ENCODE measurements at places on chromosomes 11 and 22. TPM values are rescaled to one million over a fixed set of nuclear protein-coding genes. Genes with fewer than 3 reads are reported as not detected.

- no peak for DNase-seq
Observed at GRCh38 chr11:9633679-9634078, 30.2 kb upstream of the SWAP70 start.

DNA sequence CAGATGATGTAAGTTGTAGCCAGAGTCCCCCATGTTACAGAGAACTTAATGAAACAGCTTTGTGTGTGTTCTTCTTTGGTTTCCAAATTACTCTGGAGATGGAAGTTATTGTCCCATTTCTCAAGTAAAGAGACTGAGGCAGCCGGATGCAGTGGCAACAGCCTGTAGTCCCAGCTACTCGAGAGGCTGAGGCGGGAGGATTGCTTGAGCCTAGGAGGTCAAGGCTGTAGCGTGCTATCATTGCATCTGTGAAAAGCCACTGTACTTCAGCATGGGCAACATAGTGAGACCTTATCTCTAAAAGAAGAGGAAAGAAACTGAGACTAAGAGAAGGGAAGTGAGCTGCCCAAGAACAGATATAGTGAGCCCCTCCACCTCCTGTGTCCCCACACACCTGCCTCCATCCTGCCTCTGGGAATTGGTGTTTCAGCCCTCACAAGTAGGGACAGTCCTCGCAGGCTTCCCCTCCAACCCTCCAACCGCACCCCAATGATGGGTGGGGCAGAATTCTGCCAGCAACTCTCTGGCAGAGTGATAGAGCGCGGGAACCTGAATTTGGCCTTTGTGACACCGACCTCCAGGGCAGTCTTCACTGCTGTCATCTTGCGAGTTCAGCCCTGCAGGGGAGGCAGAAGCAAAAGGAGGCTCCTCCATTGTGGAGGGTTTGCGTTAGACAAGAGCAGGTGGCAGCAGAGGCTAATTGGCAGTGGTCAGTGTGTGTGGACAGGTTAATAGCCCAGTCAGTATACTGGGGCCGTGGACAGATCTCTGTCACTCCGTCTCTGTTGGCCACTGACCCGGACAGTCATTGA, 1.6 kb downstream of the PDXP start:
- no peak for DNase-seq

- DNase-seq: no peak
Observed at GRCh38 chr11:128336203-128336602, 251.2 kb downstream of the ETS1 start.

GRCh38 chr11:59778122-59778521, 22.9 kb downstream of the STX3 start:
- no peak for DNase-seq

- DNase-seq: no peak
Observed at GRCh38 chr22:20639343-20639742, 131.9 kb downstream of the MED15 start.

GRCh38 chr11:43359422-43359818, 700 bp downstream of the TTC17 start:
- DNase-seq: no peak

- DNase-seq: no peak
Observed at GRCh38 chr11:128291835-128292234, 295.5 kb downstream of the ETS1 start.

- no peak for DNase-seq
Observed at GRCh38 chr22:36134182-36134581, 26.4 kb downstream of the APOL3 start.

- DNase-seq: peak; percentile 48
Observed at GRCh38 chr22:48320683-48321451, 1506.8 kb downstream of the BRD1 start.

DNA sequence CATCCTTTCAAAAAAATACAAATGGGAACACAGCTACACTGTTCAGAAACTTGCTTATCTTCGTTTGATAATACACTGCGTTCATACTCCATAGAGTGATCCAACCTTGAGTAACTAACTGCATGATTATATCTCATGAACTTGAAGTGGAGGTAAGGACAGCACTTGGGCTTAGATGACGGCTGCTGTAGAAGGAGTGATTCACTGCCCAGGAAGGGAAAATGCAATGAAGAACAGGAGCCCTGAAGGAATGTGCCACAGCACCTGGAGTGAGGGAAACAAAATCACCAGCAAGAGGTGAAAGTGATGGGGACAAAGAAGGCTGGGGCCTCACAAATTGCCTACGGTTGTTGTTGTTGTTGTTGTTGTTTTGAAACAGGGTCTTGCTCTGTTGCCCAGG, 44.1 kb upstream of the SC5D start:
- no peak for DNase-seq

DNA sequence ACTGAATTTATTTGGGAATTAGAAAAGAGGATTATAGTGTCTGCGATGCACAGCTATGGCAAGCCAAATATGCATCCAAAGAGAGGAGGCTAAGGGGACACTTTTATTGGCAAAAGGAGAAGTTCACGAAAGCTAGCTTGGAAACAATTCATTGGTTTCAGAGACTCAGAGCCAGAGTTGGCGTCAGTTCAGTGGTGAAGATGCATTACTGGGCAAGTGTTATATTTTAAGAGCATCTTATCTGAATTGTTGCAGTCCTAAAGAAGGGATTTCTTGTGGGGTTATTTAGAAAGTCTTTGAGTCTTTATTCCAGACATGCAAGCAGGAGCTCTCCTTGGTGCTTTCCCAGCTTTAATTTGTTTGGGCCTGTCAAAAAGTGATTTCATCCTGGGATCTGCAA, 15.0 kb downstream of the CLDN5 start:
- no peak for DNase-seq

- DNase-seq: no peak
Observed at GRCh38 chr22:34975721-34976120, 90.2 kb upstream of the ISX start.

GRCh38 chr11:35063488-35063931, 75.5 kb upstream of the CD44 start:
- no peak for DNase-seq

DNA sequence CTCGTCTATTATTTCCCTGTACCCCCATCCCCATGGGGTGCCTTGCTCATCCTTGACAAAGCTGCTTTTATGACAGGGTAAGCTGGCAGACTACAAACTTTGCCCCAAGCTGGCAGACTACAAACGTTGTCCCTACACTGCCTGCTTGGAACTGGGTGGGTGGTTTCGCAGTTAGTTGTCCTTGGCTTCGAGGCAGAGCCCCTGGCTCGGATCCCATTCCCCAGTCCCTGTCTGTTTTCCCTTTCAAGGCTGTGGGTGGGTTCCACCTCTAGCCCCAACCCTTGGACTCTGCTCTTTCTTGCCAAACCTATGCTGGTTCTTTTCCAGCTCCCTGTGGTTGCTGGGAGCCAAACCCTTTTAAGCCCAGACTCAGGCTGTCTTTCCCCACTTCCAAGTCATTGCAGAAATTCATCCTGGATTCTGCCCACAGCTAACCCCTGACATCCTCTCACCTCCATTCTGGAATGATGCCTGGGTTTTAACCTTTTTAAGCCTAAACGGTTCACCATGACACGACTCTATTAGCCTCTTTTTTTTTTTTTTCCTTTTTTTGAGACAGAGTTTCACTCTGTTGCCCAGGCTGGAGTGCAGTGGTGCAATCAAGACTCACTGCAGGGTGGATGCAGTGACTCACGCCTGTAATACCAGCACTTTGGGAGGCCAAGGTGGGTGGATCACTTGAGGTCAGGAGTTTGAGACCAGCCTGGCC, 9.2 kb upstream of the RBM14 start:
- DNase-seq: no peak

GRCh38 chr11:123545726-123546270, 108.6 kb downstream of the SCN3B start:
- no peak for DNase-seq

DNA sequence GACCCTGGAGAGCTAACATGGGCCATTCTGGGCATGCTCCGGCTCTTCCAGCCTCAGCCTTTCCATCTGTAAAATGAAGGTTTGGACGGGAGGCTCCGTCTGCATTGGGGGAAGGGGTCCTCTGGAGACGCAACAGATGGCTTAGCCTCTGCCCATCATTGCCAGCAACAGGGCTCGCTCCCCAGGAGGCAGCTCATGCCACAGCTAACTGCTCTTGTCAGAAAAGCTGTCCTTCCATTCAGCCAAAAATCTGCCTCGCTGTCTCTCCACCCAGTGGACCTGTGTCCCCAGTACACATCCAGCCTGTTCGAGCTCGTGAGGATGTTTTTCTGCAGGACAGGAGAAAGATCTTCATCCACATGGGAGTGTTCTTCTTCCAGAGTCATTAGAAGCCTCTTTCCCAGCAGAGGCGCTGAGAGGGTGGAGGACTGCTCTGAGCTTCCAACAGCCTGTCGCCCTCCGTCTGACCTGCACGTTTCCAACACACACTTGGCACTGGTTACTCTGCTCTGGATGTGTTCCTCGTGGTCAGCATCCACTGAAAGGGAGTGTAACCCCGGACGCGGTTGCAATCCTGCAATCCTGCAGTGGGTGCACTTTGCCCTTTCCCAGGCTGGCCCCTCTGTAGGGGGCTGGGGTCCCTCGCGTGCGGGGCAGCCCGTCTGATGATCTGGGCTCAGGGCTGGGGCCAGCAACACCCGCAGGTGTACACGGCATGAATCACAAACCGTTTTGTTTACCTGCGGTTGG, 1340.9 kb downstream of the TBC1D22A start:
- DNase-seq: no peak

DNA sequence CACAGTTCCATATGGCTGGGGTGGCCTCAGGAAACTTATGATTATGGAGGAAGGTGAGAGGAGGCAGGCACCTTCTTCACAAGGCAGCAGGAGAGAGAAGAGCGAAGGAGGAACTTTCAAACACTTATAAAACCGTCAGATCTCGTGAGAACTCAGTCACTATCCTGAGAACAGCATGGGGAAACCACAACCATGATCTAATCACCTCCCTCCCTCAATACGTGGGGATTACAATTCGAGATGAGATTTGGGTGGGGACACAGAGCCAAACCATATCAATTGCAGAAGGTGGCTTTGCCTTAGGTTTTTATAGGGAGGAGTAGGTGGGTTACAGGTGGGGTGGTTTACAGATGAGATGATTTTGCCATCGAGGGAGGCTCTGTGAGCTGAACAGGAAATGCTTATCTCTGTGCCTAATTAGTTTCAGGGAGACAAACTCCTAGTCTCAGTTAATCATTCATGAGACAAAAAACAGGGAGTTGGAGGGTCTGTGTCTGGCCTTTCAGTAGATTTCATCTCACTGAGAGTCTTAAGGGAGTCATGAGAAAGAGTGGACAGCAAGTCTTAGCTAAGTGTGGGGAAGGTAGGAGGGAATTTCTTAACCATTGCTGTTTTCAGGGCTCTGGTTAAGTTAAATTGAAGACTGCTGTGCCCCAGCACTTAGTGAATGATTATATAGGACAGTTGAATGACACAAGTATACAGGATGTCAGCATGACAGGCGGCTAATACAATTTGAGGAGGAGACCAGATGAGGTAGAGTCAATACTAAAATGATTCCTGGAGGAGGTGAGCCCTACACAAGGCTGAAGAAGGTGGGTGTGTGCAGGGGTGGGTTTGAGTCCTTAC, 47.7 kb downstream of the CWC15 start:
- no peak for DNase-seq

GRCh38 chr11:11261629-11262028, 91.4 kb downstream of the CSNK2A3 start:
- DNase-seq: no peak

- no peak for DNase-seq
Observed at GRCh38 chr22:20401376-20402014, 7.5 kb downstream of the ZNF74 start.

GRCh38 chr11:122100756-122101080, 15.3 kb downstream of the BLID start:
- DNase-seq: no peak

- DNase-seq: no peak
Observed at GRCh38 chr11:94036096-94036495, 14.9 kb downstream of the HEPHL1 start.

The SLC16A8 gene
- not detected for total RNA-seq

The CDC42EP2 gene
- total RNA-seq: 27.5 TPM

The OR4C6 gene
- not detected for total RNA-seq

The POU2AF2 gene
- total RNA-seq: not detected
